ENCODE measurements at places on chromosomes 1 and 21.
A peak's percentile ranks its signal among the peaks of the same experiment; 100 is the strongest.

- DNase-seq = peak; percentile 33
Observed at GRCh38 chr1:43358121-43358745, 548 bp upstream of the CDC20 start.

DNA sequence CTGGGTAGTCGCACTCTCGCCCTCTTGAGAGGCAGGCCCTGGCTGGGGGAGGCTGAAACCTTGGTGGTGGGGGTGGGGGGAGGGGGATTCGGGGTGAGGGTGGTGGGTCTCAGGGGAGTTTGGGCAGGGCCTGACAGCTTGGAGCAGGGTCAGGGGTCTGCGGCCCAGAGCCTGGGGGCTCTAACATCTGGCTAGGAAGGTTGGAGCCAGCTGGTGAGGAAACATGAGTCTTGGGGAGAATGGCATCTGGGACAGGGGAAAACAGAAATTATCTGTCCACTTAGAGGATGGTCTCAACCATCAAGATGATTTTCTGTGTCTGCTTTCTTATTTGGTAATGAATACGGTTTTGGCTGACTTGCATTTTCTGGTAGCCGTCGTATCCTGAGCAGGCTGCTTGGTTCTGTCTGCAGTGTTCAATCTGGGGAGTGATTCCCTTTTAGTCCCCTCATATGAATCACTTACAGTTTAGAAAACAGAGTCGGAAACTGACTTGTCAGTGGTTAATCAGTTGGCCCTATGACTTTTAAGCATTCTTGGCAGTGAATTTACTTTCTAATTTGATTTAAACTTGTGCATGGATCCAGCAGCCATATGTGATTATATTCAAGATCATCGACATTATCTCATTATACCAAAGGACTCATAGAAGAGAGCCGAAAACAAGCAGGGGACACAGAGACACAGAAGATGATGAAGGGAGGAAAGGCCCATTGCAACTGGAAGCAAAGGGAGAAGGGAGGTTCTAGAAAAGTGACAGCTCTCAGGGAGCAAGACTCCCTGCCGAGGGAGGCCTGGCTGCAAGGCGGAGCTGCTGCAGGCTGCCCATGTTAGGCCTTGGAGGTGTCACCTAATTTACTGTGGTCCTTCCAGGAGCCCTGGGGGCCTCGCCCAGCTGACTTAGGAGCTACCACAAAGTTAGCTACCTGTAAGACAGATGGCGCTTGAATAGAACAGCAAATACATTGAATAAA lies 237.6 kb downstream of the SDCCAG8 start:
- no peak for DNase-seq

DNA sequence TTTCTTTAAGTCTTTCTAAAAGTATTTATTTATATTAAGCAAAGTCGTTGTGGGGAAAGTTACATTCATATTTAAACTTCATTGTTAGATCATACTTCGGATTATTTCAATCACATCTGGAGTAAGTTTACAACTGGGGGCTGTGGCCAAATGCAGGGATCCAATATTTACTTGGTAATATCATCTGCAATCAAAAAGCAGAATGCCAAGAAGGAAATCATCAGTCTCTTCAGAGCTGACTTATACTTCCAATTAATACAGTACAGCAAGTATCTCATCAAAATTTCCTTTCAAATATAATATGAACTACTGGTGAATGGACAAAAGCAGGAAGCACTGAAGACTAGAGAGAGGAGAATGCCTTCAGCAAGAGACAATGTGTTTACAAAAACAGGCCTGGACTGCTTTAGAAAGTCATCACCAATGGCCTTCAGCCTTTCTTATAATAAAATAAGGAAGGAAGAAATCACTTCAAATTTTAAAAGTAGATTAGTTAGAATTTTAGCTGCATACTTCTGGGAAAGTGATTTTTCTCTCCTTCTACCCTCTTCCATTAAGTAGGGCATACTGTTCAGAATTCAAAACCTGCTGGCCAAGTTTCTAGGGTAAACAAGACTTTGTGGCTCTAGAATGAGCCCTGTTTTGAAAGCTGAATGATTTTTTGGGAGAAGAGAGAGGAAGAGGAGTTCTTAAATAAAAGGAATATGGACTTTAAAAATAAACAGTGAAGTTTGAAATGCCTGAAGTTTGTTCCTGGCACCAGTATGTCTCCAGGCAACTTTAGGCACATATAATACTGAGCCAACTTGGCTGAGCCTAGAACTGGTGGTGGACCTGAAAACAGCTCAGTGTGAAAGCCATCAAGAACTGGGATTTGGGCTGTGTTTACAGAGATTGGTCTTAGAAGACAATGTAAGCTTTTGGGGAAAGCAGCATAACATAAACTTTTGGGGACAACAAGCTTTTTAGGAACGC lies 22.2 kb upstream of the MYOC start:
- no peak for DNase-seq

GRCh38 chr1:162835157-162835899 lies 25.6 kb downstream of the CCDC190 start:
- no peak for DNase-seq

- DNase-seq = no peak
Observed at GRCh38 chr1:12585536-12585935, 32.5 kb downstream of the DHRS3 start.
